B cell (primary cell): ENCODE measurements at places on chromosomes 12 and 14.

GRCh38 chr12:131434208-131435125, 276.4 kb upstream of the SFSWAP start:
- no peak for DNase-seq

- no peak for DNase-seq
Measured at GRCh38 chr12:105459760-105460330, 129.4 kb downstream of the C12orf75 start.

DNA sequence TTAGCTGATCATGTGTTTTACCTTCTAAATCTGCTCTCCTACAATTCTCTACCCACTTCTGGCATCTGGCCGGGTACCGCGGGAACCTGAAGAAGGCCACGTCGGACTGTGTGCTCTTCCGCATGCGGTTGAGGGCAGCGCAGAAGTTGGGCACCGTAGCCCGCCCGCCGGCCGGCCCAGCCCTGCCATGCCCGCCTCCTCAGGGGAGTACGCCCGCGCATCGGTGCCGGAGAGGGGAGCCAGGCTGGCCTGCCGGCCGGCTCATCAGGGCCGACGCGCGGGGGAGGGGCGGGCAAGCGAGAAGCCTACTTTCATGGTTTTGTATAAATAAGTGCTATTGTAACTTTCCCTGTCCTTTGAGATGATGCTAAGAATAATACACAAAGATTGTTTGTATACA, 19.9 kb upstream of the ADAMTS20 start:
- DNase-seq: no peak

GRCh38 chr14:19729763-19730162, 13.6 kb upstream of the OR4Q3 start:
- no peak for DNase-seq

- DNase-seq: no peak
Measured at GRCh38 chr14:77407158-77407557, 16.2 kb downstream of the NOXRED1 start.

GRCh38 chr12:19302100-19302640, 137.1 kb upstream of the AEBP2 start:
- no peak for DNase-seq

GRCh38 chr12:94309373-94309772, 150.3 kb downstream of the CEP83 start:
- DNase-seq: no peak

DNA sequence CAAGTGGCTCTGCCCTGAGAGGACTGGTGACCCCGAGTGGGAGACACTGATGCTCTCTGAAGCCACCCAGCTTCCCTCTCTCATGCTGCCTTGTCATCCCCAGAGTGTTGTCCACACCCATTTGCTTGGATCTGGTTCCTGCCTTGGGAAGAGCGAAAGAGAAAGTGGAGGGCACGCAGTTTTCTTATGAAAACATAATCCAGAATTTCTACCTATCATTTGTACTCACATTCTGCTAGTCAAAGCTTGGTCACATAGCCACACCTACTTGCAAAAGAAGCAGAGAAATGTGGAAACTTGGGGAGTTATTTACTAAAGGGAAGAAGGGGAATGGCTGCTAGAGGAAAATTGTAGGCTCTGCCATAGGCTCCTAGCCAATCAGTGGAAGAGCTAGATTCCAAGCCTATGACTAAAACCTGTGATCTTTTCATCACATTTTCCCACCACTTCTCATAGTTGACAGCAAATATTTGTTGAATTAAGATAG, 326.3 kb downstream of the ZFP36L1 start:
- no peak for DNase-seq

DNA sequence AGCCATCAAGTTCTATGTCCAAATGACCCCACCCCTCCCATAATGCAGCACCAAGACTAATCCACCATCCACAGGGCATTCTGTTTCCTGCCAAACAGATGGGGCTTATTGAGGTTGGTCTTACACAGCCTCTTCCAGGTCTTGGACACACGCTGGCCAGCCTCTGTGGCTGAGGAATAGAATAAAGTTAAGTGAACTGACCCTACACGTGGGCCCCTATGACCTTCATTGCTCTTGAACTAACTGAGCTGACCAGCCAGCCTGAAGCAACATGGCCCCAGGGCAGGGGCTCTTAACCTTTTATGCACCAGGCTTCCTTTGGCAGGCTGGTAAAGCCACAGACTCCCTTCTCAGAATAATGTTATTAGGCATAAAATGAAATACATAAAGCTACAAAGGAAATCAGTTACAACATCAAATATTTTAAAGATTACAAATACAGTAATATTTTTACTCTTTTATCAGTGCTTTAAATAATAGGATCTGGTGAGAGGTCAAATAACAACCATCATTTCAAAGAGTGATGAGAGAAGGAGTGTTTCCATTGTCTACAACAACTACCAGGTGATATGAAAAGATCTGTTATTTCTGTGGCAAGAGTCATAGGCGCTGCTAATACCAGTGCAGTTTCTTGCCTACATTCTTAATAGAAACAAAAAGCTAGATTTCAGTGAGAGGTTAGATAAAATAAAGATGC, 192.9 kb upstream of the NUDT4 start:
- DNase-seq: no peak

- DNase-seq: peak; percentile 64
Measured at GRCh38 chr14:62077676-62078261, 315.5 kb downstream of the SNAPC1 start.

GRCh38 chr12:537772-538171, 78.0 kb downstream of the B4GALNT3 start:
- DNase-seq: no peak

DNA sequence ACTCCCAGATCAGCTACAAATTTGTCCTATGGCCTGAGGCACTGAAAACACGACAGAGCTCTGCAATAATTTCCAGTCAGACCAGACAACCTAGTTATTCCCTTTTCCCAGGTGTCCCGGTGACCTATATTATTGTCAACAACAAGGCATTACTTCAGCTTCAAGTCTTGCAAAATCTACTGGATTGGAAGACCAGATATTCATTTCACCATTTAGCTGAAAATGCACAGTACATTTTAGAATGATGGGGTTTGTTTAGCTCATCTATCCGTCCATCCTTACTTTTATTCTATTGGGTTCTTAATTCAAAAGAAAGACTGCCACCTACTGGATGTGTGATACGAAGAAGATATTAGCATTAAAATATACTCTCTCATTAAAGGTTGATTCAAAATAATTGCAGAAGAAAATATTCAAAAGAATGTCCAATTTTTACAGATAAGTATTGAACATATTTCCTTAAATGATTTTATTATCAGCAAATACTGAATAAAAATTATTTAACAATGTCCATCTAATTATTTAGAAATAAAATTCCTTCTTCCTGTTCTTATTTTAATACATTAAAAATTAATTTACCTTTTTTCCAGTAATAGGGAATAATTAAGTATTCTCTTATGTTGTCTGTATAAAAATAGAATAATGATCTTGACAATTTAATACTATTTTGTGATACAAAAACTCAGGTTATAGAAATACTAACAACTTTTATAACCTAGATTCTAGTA, 244.9 kb upstream of the LRIG3 start:
- DNase-seq: no peak

DNA sequence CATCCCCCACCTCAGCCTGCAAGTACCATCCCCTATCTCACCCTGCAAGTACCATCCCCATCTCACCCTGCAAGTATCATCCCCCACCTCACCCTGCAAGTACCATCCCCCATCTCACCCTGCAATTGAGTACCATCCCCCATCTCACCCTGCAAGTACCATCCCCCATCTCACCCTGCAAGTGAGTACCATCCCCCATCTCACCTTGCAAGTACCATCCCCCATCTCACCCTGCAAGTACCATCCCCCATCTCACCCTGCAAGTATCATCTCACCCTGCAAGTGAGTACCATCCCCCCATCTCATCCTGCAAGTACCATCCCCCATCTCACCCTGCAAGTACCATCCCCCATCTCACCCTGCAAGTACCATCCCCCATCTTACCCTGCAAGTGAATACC, 45.0 kb downstream of the ZC3H14 start:
- DNase-seq: no peak

DNA sequence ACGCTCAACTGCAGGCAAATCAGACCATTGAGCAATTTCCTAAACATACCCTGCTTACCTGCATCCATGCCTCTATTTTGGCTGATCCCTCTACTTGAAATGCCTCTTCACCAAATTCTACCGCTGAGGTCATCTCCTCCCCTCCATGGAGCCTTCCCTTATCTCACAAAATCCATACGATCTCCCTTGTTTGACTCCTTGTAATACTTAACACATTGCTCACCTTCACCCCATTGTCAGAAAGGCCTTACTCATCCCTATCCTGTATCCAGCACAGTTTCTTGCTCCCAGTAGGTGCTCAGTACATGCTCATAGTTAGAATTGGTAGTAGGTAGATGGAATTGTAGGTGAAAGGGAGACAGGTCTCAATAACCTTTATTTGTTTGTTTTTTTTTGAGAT, 5.4 kb downstream of the DDN start:
- DNase-seq: no peak

DNA sequence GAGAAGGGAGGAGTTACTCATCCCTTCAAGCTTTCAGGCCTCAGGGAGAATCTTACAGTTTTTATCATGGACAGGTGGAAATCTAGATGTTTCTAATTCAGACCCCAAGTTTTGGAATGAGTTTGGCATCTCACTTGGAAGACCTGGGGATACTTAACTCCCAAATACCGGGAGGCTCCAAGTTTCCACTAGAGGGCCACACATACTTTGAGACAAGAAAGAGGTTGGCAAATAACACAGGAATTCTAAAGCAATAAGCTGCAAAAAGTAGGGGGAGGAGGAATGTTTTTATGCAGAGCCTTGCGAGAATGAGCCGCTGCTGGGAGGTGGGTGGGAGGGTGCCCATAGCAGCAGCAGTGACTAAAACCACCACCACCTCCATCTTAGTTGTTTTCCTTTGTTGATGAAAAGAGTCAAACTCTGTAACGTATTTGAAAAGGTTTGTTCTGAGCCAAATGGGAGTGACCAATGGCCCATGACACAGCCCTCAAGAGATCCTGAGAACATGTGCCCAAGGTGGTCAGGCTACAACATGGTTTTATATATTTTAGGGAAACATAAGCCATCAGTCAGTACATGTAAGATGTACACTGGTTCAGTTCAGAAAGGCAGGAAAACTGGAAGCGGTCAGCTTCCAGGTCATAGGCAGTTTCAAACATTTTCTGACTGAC, 34.2 kb upstream of the RNASE1 start:
- no peak for DNase-seq

DNA sequence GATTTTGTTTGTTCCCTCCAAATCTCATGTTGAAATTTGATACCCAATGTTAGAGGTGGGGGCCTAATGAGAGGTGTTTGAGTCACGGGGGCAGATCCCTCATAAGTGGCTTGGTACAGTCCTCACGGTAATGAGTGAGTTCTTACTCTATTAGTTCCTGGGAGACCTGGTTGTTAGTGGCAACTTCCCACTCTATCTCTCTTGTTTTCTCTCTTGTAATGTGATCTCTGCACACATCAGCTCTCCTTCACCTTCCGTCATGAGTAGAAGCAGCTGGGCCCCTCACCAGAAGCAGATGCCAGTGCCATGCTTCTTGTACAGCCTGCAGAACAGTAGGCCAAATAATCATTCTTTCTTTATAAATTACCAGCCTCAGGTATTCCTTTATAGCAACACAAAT, 29.6 kb upstream of the KCNK10 start:
- DNase-seq: no peak

GRCh38 chr14:77142005-77142800, 612 bp upstream of the ZDHHC22 start:
- DNase-seq: no peak

DNA sequence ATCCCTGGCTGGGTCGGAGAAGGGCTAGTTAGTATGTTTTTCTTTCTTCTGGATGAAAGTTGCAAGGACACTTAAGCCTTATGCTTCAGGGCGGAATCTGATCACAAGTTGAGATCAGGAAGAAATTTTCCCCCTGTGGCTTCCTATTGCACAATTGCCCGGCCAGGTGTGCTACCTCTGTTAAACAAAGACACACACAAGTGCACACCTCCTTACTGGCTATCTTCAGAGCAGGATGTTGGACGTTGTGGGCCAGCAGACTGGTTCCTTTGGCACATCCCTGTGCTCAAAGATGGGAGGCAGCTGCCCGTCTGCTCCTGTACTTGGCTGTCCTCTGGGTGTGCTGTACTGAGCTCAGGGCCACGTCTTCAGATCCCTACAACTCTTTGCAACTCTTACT, 19.1 kb downstream of the ETV6 start:
- DNase-seq: no peak

DNA sequence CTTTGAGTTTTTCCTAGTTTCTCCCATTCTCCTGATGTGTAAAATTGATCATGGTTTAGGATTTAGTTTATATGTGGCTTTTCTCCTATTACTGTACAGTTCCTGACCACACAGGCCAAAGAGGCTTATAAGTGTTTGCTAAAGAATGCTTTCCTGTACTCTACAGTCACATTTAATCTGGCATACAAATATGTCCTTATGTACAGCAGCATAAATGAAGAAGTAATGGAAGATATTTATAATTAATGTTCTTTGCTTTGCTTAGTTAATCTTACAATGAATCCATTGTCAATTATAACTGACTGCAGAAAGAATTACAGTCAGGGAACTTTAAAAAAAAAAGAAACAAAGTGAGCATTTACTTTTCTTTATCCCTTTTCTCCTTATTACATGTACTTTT, 293.9 kb downstream of the KCNC2 start:
- DNase-seq: no peak

- DNase-seq: no peak
Measured at GRCh38 chr12:129871991-129872972, 31.5 kb downstream of the TMEM132D start.

GRCh38 chr14:84882830-84883229, 647.1 kb upstream of the FLRT2 start:
- no peak for DNase-seq

GRCh38 chr14:73785336-73785833, 66.2 kb upstream of the PTGR2 start:
- peak; percentile 50 for DNase-seq

GRCh38 chr12:55707841-55708694, at the start of gene ITGA7:
ITGA7 (minus strand) TSS chr12:55707904; CDS start chr12:55707682, 222 bp downstream.
- peak; percentile 56 for DNase-seq

DNA sequence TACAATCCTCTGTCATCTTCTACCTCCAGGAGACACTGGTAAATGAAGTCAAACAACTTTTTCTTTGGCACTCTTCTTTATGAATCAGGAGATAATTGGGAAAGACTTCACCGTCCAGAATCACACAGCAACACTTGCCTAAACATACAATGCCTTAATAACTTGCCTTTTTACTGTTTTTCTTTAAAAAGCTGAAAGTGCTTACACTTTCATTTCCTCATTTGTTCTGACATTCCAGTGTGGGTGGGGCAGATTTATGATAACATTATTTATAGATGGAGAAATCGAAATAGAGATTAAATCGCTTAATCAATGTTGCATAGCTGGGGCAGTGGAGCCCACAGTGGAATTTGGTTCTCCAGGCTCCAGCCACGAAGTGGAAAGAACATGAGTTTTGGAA, 2.8 kb upstream of the FRS2 start:
- DNase-seq: peak; percentile 52

DNA sequence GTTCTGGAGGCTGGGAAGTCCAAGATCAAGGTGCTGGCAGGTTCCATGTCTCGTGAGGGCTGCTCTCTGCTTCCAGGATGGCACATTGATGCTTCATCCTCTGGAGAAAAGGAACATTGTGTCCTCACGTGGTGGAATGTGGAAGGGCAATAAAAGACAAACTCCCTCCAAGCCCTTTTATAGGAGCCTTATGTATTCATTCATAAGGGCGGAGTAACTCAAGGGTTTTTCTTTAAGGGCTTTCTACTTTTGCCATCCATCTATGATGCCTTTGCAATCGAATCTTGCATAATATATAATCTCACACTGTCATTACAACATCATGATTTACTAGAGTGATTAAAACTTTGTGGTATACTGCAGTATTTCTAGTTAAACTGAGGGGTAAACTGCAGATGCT, 132.7 kb upstream of the DDHD1 start:
- DNase-seq: no peak

- peak; percentile 61 for DNase-seq
Measured at GRCh38 chr14:95520346-95520745, 3.9 kb upstream of the SYNE3 start.
